Glutamatergic neuron (in vitro differentiated cells): ENCODE measurements at places on chromosomes 11 and 22. TPM values are rescaled to one million over a fixed set of nuclear protein-coding genes. Genes with fewer than 3 reads are reported as not detected.

The PGA5 gene
- total RNA-seq: not detected

DNA sequence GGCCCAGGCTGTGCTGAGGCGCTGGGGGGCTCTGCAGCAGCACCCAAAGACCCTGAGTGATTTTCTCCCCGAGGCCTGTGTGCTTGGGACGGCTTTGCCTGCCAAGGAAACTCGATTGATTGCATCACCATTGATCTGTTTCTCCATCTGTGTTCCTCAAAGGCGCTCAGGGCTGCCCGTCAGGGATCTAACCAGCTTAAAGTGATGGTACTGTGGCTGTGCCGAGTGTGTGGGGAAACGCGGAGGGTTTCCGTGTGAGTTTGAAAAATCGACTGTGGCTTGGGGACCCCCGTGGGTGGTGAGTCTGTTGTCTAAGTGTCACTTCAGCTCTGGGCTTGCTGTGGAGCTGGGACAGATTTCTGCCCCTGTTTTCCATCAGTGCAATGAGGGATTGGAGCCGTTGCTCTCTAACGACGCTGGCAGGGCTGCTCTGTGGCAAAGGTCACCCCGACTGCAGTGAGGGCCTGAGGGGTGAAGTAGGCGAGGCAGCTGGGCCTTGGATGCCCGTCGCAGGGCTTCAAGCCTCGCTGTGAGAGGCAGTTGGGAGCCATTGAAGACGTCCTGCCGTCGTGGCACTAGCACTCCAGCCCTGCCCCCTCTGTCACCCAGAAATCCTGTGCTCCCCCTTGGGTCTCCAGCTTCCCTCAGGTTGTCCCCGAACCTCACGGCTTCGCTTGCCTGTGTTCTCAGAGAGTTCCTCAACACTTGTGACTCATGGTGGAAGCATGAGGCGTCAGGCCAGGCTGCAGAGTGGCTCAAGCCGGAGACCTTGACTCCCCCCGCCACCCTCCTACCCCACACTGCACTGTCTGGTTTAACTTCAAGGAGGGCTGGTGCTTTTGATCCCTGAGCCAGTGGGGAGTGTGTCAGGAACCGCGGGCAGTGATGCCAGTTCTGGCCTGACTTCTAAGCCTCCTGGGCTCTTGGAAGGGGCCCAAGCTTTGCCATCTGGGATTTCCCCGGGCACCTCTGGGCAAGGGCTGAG lies 21.8 kb downstream of the CACNA1I start:
- no peaks in the 10 kb centered on the region for H3K36me3 ChIP-seq
- H3K27me3 ChIP-seq: peaks cover 15% of the 10 kb centered on the region
- H3K4me3 ChIP-seq: peak overlapping the region; percentile 55
- H3K4me1 ChIP-seq: peaks cover 19% of the 10 kb centered on the region
- peak; percentile 47 for DNase-seq

DNA sequence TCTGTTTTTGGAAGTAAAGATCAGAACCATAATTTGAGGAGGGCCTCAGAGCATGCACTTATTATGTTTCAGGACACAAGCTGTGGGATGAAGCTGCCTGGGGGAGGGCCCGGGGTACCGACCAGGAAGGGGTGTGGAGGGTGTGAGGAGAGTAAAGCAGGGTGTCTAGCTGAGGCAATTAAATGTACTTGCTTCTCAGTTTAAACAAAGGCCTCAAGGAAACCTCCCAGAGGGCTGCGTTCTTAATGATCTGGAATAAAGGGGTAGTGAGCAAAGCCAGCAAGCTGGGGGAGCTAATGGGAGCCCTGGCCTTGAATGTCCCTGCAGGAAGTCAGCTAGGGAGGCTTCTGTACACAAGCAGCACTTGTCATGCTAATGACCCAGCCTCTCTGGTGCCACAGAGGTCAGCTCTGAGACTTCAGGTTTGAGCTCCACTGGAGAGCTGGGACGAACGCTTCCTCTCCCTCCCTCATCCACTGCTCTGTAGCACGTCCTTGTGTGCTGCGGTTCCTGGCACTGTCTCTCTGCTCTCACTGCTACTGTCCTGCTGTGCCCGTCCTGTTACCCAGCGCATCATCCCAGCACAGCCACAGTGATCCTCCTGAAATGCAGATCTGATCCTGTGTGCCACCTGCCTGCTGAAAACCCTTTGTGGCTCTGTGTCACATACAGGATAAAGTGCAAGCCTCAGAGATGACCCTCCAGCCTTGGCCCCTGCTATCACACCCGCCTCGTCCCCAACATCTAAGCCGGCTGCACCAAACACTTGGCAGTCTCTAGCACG lies 159.7 kb downstream of the DBX1 start:
- peak; percentile 52 for DNase-seq
- peaks cover 21% of the 10 kb centered on the region for H3K4me1 ChIP-seq
- peak overlapping the region; percentile 53 for H3K4me3 ChIP-seq
- peaks cover 16% of the 10 kb centered on the region for H3K27me3 ChIP-seq

The CBY1 gene
- total RNA-seq: 34.9 TPM

The IFITM10 gene
- 5.4 TPM for total RNA-seq

- H3K4me3 ChIP-seq: peak overlapping the region; percentile 1
- H3K27ac ChIP-seq: no peak overlapping the region
- peaks cover 6% of the 10 kb centered on the region for H3K27me3 ChIP-seq
- H3K36me3 ChIP-seq: peaks cover 9% of the 10 kb centered on the region
- H3K4me1 ChIP-seq: peaks cover 27% of the 10 kb centered on the region
Observed at GRCh38 chr11:120612513-120613263, 101.1 kb downstream of the GRIK4 start.

- H3K36me3 ChIP-seq: no peaks in the 10 kb centered on the region
- no peak for DNase-seq
- H3K27ac ChIP-seq: no peak overlapping the region
- H3K4me3 ChIP-seq: no peak overlapping the region
- peaks cover 4% of the 10 kb centered on the region for H3K4me1 ChIP-seq
Observed at GRCh38 chr11:36345084-36345511, 49.0 kb downstream of the PRR5L start.

GRCh38 chr11:19455731-19456130 lies 215.0 kb upstream of the E2F8 start:
- H3K27ac ChIP-seq: no peak overlapping the region
- H3K4me1 ChIP-seq: peaks cover 26% of the 10 kb centered on the region
- H3K36me3 ChIP-seq: no peaks in the 10 kb centered on the region
- H3K27me3 ChIP-seq: peaks cover 6% of the 10 kb centered on the region
- no peak overlapping the region for H3K4me3 ChIP-seq

The LIF gene
- 0.29 TPM for total RNA-seq

DNA sequence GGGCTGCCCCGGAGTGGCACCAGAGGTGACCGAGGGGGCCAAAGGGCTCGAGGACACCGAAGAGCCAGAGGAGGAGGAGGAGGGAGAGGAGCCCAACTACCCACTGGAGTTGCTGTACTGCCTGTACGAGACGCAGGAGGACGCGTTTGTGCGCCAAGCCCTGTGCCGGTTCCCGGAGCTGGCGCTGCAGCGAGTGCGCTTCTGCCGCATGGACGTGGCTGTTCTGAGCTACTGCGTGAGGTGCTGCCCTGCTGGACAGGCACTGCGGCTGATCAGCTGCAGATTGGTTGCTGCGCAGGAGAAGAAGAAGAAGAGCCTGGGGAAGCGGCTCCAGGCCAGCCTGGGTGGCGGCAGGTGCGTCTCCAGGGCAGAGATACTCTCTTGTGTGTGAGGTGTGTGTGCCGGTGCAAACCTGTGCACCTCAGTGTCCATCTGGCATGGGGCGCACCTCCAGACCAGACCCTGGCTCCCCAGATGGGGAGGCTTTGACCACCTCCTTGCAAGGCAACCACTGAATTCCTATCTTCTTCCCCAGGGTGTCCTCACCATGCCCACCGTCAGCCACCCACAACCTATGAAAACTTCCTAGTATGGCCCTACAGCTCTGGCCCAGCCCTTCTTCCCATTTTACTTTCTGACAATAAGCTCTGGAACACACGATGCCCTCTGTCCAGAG lies 3.4 kb downstream of the NLRP6 start:
- H3K36me3 ChIP-seq: peaks cover 4% of the 10 kb centered on the region
- peaks cover 3% of the 10 kb centered on the region for H3K4me1 ChIP-seq
- peaks cover 22% of the 10 kb centered on the region for H3K27me3 ChIP-seq
- DNase-seq: no peak
- H3K4me3 ChIP-seq: no peak overlapping the region
- no peak overlapping the region for H3K27ac ChIP-seq

The SERPING1 gene
- 46.1 TPM for total RNA-seq

The SCUBE1 gene
- total RNA-seq: 25.8 TPM

The AIFM3 gene
- 0.64 TPM for total RNA-seq

DNA sequence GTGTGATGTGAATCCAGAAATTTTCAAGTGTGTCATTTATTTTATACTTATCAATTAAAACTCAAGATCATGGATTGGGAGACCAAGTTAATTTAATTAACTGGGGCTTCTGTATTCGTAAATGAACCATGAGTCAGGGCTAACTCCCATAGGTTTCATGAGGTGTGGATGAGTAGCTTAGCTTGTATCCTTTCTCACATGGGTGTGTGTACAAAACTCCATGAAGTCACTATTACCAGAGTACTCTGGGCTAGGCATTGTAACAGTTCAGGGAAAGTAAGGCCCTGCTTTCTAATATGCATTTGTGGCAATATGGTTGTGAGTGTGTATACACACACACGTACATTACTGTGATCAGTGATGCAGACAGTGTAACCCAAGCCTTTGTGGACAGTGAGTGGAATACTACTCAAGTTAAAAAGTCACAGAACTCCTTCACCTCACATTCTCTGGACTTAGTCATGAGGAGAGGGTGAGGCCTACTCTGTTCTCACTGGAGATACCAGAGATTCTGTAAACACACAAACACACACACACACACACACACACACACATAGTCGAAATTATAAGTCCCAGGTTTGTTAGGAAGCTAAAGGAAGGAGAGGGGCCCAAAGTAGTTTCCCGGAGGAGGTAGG lies 3.5 kb downstream of the CNTF start:
- no peak overlapping the region for H3K4me3 ChIP-seq
- H3K4me1 ChIP-seq: no peaks in the 10 kb centered on the region
- H3K36me3 ChIP-seq: no peaks in the 10 kb centered on the region
- H3K27me3 ChIP-seq: no peaks in the 10 kb centered on the region
- no peak for DNase-seq

- H3K27ac ChIP-seq: no peak overlapping the region
- H3K4me1 ChIP-seq: peaks cover 1% of the 10 kb centered on the region
- no peaks in the 10 kb centered on the region for H3K36me3 ChIP-seq
- DNase-seq: no peak
Observed at GRCh38 chr22:44711690-44712555, 9.9 kb downstream of the PRR5 start.

GRCh38 chr11:121035780-121036179 lies 11.9 kb downstream of the TBCEL start:
- H3K27ac ChIP-seq: no peak overlapping the region
- no peaks in the 10 kb centered on the region for H3K27me3 ChIP-seq
- H3K36me3 ChIP-seq: no peaks in the 10 kb centered on the region
- no peak overlapping the region for H3K4me3 ChIP-seq
- DNase-seq: no peak

DNA sequence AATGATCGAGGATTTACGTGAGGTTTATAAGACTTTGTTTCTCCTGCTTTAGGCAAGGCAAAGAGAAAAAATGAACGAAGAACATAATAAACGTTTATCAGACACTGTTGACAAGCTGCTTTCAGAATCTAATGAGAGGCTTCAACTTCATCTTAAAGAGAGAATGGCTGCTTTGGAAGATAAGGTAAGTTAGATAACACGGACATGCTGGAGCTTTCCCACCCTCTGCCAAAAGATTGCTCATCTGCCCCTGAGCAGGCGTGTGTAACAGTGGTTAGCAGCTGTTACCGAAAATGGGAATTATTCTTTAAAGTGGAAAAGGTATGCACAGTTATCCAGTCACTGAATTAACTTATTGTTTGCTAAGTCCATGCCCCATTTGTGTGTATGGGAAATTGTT lies 62.8 kb upstream of the CTTN start:
- no peak overlapping the region for H3K27ac ChIP-seq
- no peak for DNase-seq
- H3K36me3 ChIP-seq: no peaks in the 10 kb centered on the region
- H3K4me3 ChIP-seq: no peak overlapping the region
- peaks cover 1% of the 10 kb centered on the region for H3K27me3 ChIP-seq
- peaks cover 4% of the 10 kb centered on the region for H3K4me1 ChIP-seq

The NOX4 gene
- 1.9 TPM for total RNA-seq

- H3K27ac ChIP-seq: no peak overlapping the region
- peaks cover 16% of the 10 kb centered on the region for H3K4me1 ChIP-seq
- H3K36me3 ChIP-seq: no peaks in the 10 kb centered on the region
- H3K4me3 ChIP-seq: no peak overlapping the region
Observed at GRCh38 chr11:76155500-76156227, 50.6 kb downstream of the WNT11 start.

The GATD1 gene
- total RNA-seq: 67.5 TPM

- no peak for DNase-seq
- H3K4me3 ChIP-seq: no peak overlapping the region
- peaks cover 2% of the 10 kb centered on the region for H3K27me3 ChIP-seq
Observed at GRCh38 chr22:37627545-37627944, 11.9 kb upstream of the SH3BP1 start.

GRCh38 chr11:121722431-121723245 lies 269.9 kb upstream of the SORL1-AS1 start:
- H3K27ac ChIP-seq: peak overlapping the region; percentile 96
- peaks cover 3% of the 10 kb centered on the region for H3K4me1 ChIP-seq
- peaks cover 5% of the 10 kb centered on the region for H3K27me3 ChIP-seq
- peak overlapping the region; percentile 84 for H3K4me3 ChIP-seq

The ISX gene
- total RNA-seq: not detected

DNA sequence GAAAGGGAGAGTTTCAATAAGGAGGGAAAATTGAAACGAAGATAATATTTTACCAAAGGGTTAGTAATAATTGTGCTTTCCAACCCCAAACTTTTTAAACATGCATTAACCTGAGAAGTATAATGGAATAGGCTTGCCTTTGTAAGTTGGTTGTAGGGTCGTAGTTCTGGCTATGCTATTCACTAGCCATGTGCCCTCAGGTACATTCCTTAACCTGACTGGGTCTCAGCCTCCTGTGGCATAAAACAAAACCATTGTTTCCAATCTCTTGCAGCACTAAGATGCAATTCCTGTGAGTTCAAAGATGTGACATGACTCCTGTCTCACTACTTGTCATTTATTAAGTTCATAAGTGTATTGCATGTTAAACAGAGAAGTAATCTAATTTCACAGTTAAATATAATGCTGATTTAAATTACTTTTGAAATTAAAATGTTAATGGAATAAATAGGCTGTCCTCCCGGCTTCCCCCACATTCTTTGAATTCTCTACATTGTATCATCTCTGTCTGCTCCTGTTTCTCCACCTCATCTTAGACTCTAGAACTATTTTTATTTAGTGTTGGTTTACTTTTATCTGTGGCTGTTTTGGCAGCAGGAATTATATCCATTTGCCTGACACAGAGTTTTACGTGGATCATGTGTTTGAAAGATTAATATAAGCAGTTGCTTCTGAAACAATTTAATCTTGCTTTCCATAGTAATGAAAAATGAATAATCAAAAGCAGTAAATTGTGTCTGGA lies 216.3 kb downstream of the FAT3 start:
- H3K27ac ChIP-seq: no peak overlapping the region
- H3K36me3 ChIP-seq: no peaks in the 10 kb centered on the region
- H3K4me3 ChIP-seq: no peak overlapping the region
- H3K27me3 ChIP-seq: no peaks in the 10 kb centered on the region
- no peak for DNase-seq
- H3K4me1 ChIP-seq: peaks cover 32% of the 10 kb centered on the region
